GM23338 (cell line): ENCODE measurements at places on chromosomes 2 and 18. TPM values are rescaled to one million over a fixed set of nuclear protein-coding genes. Genes with fewer than 3 reads are reported as not detected.
A peak's percentile ranks its signal among the peaks of the same experiment; 100 is the strongest.

Gene ITPRIPL1
- polyA plus RNA-seq = 4.5 and 5.3 TPM in 2 replicates

Gene CCDC74B
- 15.1 and 16.4 TPM in 2 replicates for polyA plus RNA-seq

Gene SERPINB8
- polyA plus RNA-seq = 0.50 and 1.7 TPM in 2 replicates

Gene ZNF397
- 19.1 and 20.7 TPM in 2 replicates for polyA plus RNA-seq

DNA sequence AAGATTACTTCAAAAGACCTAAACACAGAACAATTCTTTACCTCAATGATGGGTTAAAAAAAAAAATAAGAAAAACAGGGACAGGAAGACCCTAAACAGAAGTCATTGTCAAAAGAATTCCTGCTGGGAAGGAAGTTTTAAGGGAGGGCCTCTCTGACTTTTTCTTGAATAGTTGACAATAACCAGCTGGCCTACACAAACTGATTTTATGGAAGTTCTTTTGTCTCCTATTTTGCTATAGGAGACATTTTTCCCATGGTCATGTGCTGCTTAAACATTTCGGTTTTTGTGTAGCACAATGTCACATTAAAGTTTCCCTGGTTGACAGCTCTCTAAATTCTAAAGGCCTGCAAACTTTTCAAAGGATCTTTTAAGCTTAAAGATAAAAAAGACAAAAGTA is 55.3 kb downstream of the RFTN2 start:
- no peak for DNase-seq

GRCh38 chr2:118844261-118845004 is 3.0 kb downstream of the EN1 start:
- DNase-seq = peak; percentile 70

- DNase-seq = no peak
Measured at GRCh38 chr2:200618590-200619021, 32.8 kb downstream of the AOX1 start.

GRCh38 chr2:127185093-127185492 is 35.0 kb downstream of the CYP27C1 start:
- no peak for DNase-seq

GRCh38 chr2:59910166-59910565 is 643.3 kb downstream of the BCL11A start:
- no peak for DNase-seq
